Left ventricle myocardium inferior (tissue), 1 donor: ENCODE measurements at places on chromosomes 5 and 9.
A peak's percentile ranks its signal among the peaks of the same experiment; 100 is the strongest.

DNA sequence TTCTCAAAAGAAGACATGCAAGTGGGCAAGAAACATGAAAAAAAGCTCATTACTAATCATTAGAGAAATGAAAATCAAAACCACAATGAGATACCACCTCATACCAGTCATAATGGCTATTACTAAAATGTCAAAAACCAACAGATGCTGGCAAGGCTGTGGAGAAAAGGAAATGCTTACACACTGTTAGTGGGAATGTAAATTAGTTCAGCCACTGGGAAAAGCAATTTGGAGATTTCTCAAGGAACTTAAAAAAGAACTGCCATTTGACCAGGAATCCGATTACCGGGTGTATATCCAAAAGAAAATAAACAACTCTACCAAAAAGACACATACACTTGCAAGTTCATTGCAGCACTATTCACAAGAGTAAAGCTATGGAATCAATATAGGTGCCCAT lies 595.4 kb upstream of the RIOK2 start:
- no peak for DNase-seq

GRCh38 chr5:149628221-149628620 lies 46.9 kb downstream of the ARHGEF37 start:
- DNase-seq: no peak

- no peak for DNase-seq
Observed at GRCh38 chr9:132806723-132807421, 71.2 kb downstream of the AK8 start.

DNA sequence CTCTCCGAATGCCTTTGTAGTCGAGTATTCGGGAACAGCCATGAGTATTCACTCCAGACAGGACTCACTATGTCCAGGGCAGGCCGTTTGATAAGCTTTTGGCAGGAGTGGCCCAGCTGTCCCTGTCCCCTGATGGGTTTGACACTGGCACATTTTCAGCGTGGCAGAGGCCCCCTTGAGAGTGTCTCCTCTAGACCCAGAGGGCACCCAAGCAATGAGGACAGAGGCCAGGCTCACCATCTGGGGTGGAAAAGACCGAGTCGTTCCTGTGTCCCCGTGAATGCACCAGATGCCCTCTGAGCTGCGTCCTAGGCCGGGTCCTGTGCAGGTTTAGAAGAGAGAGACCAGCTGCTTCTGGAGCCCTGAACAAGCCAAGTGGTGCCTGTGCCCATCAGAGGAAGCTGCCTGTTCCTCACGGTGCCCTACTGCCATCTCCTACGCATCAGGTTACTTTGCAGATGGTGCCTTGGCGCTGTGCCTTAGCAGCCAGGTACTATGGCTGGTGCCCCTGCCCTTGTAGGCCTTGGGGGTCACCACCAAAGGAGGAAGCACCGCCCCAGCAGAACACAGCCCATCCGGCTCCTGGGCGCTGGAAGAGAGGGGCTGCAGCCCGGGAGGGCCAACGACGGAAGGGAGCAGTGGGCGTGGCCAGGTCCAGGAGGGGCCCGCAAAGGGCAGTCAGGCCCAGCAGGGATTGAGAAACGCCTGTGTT lies 42.4 kb downstream of the LRSAM1 start:
- DNase-seq: peak; percentile 65

DNA sequence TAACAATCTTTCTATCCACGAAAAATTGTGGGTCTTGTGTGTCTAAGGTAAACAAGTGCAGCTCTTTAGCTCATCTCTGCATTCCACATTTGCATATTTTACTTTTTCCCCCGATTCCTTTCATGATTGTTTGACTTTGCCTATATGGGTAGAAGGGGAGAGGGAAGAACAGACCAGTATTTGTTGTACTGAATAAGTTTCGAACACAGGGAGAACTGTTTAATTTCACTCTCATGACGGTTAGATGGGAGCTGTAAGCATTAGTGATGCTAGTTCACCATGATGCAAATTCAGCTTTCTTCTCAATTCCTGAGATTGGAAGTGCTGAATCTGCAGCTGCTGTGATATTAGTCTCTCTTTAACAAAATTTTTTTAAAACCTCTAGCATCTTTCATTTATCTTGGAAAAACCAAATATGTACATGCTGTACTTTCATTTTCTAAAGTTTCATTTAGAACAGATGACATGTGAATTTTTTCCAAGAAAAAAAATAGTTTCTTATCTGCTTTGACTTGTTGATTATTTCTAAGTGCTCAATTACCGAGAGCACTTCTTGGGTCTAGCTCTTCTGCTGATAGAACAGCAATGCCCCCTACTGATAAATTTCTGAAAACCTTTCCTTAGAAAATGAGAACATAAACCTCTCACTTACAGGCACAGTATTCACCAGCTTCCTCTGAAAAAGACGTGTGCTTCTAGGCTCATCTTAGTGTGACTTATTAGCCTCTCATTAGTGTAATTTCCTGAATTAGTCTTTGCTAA lies 149.5 kb downstream of the BAAT start:
- no peak for DNase-seq

DNA sequence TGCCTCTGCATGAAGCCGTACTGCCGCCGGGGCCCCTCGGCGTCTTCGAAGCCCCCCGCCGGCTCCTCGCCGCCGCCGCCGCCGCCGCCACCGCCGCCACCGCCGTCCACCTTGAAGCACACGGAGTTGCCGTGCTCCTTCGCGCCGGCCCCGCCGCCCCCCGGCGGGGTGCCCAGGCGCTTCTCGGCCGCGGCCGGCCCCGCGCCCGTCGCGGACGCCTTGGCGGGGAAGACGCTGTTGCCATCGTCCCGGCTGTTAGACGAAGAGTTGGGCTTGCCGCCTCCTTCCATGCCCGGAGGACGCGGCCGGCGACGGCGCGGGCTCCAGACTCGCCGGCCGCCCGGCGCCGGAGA lies 400 bp downstream of the HCN1 start:
- DNase-seq: no peak

GRCh38 chr5:151585970-151586369 lies 5.2 kb downstream of the FAT2 start:
- peak; percentile 42 for DNase-seq

DNA sequence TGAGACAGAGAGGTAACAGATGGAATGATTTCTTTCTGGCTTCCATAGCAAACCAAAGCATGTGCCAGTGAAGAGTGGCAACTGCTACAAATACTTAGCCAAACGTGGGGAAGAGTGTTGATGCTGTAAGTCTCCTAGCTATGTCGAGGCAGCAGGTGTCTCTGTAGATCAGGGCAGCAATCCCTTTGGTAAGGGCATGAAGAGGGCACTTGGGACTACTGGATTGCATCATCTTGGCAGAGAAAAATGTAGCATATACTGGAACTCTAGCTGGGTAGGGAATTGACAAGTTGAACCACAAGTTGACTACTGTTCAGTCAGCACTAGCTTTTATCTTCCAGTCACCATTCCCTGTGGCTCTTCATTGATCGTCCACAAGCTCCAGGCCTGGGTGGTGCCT lies 75.8 kb downstream of the GHR start:
- no peak for DNase-seq

DNA sequence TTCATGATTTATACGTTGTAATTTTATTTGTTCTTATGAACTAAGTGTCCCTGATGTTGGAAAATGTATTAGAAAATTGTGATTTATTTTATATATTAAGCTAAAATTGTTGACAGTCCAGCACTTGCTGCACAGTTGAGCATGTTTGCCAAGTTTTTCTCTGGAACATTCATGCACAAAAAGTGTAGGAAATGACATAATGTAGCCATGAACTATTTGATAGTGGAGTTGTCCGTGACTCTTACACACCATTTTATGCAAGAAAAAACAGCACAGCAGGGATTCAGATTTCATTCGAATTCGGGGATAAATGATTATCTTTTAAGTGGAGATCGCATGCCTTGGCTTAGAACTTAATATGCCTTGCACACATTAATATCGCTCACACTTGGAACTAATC lies 708.6 kb upstream of the WWC1 start:
- DNase-seq: no peak

- DNase-seq: no peak
Observed at GRCh38 chr5:51378448-51379330, 4.6 kb upstream of the ISL1 start.

DNA sequence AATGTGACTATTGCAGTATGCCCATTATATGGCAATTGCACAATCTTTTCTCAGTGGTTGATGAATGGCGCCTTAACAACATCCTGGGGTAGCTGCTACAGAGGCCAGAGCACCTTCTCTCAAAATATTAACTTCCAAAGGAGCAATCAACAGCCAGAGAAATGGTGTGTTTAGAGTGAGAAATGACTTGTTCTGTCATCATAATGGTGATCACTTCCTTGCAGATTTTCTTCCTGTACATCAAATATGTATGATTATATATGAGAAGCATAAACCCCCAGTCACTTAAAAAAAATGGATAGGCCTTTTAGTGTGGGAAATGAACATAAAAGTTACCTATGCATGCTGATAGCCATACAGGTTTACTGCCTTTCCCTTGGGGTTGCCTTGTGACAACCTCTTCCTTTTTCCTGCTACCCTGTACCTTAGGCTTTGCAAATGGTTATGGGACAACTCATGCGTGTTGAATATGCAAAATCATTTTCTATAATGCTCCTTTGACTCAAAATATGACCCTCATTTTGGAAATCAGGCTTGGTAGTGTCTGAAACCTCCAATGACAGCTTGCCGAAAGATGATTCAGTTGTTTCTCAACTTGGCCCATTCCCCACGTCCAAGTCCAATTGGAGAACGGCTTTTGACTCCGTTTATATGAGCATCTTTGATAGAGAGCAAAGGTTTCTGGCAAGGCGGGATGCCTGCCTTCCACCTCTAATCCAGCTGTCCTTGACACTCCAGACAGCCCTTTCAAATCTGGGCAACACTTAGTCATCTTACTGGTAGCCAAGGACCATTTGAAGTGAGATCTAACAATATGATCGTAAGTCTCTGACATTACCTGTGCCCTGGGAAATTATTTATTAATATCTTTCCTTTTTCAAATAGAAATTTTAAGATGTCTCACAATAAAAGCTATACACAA lies 69.3 kb downstream of the SLC1A1 start:
- no peak for DNase-seq

- DNase-seq: no peak
Observed at GRCh38 chr5:133304707-133305216, 252.9 kb downstream of the HSPA4 start.

DNA sequence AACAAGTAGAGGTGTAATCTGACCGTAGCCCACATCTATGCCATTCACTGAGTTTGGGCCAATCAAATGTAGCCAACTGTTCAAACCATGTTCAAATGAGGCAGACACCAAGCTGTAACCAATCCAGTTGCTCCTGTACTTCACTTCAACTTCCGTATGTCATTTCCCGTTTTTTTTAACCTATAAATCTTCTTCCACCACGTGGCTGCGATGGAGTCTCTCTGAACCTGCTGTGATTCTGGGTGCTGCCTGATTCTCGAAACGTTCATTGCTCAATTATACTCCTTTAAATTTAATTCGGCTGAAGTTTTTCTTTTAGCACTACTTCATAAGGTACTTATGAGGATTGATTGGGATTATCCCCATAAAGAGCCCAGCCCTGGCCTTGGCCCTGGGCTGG lies 179.7 kb downstream of the PIK3R1 start:
- DNase-seq: no peak

DNA sequence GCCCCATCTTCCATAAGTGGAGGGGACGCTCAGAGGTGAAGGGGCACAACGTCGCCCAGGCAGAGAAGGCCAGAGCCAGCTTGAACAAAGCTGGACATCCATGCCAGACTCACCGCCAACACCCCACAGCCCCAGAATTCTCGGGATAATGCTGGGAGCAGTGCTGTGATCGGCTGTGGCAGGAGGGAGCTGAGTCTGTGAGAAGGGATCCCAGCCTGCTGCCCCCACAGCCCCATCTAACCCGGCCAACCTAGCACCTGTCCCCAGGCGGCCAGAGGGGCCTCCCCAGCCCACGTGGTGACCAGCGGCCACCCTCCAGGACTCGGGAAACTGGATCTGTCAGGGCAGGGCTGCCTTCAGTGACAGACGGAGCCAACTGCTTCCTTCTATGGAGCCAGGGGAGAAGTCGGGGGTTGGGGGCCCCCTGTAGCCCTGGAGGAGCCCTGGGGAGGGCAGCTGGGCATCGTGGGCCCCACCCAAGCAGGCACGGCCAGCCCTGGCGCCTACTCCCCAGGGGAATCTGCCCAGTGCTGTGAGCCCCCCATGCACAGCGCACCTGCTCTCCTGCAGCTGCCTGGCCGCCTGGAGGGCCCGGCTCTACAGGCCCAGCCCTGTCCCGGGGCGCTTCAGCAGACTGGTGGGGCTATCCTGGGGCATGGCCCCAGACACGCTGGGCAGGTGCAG lies 6.0 kb downstream of the BRD3 start:
- DNase-seq: no peak

DNA sequence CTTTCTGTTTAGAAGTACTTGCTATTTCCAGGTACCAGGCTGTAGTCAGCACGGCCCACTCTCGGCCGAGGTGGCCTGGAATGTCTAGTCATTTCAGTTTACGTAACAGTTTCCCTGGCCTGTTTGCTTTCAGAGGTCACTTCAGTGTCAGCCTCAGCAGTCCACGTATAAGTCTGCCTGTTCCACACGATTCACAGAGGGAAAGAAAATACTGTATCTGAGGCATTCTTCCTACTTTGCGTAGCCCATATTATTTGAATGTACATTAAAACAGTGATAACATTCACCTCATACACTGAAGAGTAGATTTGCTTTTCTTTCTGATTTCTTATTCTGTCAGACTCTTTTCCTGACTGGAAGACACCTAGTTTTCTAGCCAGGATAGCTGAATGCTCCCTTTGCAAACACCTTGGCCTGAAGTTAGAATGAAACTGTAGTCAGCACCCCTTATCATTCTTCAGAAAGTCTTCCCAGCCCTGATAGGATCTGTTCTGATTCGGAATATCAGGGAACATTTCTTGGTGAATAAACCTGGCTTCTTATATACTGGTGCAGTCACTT lies 140.9 kb downstream of the AOPEP start:
- peak; percentile 62 for DNase-seq

DNA sequence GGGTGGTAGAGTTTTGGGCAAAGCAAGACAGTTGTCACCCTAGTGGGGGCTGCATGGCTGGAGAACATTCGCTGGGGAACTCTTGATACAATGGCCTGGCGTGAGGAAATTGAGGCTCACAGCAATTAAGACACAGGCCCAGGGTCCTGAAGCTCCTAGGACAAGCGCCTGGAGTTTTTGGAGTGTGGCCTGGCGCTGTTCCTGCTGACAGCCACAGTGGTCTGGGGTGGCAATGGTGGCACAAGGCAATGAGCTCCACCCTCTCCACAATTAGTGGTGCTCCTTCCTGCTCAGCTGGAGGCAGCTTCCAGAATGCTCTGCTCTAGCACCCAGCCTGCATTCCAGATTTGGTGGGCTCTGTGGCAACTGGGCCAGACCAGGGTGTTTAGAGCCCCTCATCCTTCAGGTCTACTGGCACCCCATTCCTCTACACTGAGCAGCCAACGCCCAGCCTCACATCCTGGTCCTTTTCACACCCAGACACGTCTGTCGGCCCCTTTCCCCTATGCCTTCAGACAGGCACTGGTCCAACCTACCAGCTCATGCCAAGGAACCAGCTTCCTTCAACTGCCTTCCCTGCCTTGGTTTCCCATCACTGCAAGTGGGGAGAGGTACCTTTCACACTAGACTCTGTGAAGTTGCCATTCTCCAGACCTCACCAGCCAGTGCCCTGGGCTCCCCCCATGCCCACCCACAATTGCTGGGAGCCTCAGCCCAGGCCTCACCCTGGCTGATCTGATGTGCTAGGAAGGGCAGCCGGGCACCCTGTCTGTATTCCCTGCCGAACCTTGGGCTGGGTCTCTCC lies 138.1 kb upstream of the COL5A1 start:
- peak; percentile 12 for DNase-seq

- peak; percentile 34 for DNase-seq
Observed at GRCh38 chr5:131252824-131253171, 11.1 kb upstream of the CDC42SE2 start.

- no peak for DNase-seq
Observed at GRCh38 chr9:125434986-125435775, 173.6 kb downstream of the GAPVD1 start.
